ENCODE measurements at places on chromosomes 7 and 10.
A peak's percentile ranks its signal among the peaks of the same experiment; 100 is the strongest.

DNA sequence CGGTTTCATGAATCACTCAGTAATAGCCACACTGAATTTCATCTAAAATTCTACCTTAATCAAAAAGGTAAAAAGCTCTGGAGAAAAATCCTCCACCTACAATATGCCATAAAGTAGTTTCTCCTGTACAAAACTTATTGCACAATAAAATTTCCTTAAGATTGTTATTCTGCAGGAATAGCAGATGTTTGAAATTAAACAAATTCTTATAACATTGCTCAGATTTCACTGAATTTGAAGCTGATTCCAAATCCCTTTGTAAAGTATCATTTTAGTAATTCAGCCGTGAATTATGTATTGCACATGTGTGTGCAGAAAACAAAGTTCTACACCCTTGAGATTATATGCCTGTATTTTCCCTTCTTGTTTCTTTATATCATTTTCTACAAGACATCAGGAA lies 123.8 kb downstream of the AMPH start:
- DNase-seq, result no peak

GRCh38 chr10:72000073-72001032 lies 36.2 kb downstream of the CHST3 start:
- DNase-seq, result no peak

DNA sequence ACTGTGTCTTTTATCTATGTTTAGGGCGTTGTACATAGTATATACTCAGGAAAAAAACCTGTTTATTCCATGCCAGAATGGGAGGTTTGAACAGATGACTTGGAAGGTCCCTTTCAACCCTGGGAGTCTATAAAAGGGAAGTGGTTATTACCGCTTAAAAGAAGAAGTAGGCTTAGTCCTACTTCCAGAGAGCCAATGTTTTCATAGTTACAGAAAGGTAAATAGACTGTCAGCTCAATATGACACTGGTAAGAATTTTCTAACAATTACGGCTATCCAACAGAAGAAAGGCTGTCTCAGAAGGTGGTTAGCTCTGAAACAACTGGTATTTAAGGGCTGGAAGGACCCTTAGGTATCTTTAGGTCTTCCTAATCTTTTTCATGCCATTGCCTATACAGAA lies 1.1 kb upstream of the TFAM start:
- DNase-seq, result no peak

GRCh38 chr7:148962823-148963582 lies 65.3 kb downstream of the PDIA4 start:
- peak; percentile 71 for DNase-seq

- no peak for DNase-seq
Measured at GRCh38 chr10:21080261-21080660, 183.2 kb upstream of the NEBL start.

- no peak for DNase-seq
Measured at GRCh38 chr10:90417476-90418210, 440.2 kb downstream of the HTR7 start.

GRCh38 chr7:107463139-107464078 lies 6.4 kb upstream of the GPR22 start:
- DNase-seq, result peak; percentile 46

DNA sequence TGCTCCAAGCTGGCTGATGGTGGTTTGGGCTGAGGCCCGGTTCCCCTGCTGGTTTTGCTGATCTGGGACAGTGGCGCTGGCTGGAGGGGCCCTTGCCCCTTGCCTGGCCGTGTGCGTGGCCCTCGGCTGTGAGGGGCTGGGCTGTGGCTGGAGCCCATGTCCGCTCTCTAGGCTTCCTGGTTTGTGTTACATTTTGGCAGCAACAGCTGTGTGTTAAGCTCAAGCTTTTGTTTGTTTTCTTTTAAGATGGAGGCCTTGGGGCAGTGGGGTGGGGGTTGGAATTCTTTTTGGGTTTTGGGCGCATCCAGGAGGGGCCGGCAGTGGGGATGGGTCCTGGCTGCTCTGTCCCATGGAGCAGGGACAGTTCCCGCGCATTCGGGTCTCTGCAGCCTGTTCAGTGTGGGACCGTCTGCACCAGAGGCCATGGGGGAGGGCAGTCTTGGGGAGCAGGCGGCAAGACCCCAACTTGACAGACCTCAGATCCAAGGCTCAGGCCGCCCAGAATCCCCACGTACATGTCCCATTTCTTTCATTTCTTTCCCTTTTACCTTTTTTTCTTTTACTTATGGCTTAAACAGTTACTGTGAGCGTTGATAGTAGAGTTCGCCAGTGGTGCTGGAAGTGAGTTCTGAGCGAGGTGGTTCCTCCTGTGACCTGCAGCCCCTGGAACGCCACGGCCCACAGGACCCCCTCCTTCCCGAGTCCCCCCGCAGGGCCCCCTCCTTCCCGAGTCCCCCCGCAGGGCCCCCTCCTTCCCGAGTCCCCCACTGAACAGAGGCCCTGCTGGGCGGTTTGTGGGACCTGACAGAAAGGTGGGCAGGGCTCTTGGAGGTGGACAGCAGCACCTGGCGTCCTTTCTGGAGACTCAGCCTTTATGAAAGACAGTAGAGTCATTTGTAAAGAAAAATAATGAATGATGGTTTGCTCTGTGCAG lies 75.3 kb downstream of the INPP5A start:
- DNase-seq, result no peak

GRCh38 chr7:70616821-70617220 lies 515.1 kb upstream of the GALNT17 start:
- DNase-seq, result no peak

- DNase-seq, result no peak
Measured at GRCh38 chr7:33152087-33152486, 22.7 kb downstream of the BBS9 start.

DNA sequence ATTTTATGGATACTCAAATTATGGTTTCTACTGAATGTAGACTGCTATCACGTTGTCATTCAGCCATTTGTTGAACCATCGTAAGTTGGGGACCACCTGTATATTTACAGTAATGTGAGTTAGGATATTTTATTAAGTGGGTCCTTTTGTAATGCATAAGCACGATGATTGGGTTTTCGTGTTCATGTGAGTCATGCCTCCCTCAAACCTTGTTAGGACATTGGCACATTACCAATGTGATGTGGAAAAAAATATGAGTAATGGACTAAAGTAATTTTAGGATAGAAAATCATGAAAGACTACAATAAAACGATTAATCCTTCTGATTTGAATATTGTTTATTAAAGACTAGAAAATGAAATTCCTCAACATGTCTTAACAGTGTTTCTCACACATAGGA lies 8.7 kb downstream of the SMC3 start:
- no peak for DNase-seq

DNA sequence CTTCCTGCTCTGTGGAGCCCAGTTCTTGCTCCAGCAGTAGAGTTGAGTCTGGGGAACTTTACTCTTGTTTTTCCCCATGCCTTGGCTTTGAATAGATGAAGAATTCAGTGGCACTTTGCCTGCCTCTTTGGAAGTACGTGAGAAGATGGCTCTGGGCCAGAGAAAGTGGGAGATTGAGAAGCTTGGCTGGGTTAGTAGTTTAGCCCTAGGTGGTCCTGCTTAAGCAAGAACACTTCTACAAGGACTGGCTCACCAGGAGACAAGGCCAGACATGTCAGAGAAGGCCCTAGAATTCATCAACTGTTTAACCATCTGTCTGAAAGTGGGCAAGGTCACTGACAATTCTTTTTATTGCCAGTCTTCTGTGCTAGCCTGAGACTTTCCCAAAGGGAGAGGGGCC lies 410.3 kb downstream of the TYW1 start:
- DNase-seq, result no peak

GRCh38 chr10:122232769-122233168 lies 38.3 kb upstream of the BTBD16 start:
- no peak for DNase-seq

DNA sequence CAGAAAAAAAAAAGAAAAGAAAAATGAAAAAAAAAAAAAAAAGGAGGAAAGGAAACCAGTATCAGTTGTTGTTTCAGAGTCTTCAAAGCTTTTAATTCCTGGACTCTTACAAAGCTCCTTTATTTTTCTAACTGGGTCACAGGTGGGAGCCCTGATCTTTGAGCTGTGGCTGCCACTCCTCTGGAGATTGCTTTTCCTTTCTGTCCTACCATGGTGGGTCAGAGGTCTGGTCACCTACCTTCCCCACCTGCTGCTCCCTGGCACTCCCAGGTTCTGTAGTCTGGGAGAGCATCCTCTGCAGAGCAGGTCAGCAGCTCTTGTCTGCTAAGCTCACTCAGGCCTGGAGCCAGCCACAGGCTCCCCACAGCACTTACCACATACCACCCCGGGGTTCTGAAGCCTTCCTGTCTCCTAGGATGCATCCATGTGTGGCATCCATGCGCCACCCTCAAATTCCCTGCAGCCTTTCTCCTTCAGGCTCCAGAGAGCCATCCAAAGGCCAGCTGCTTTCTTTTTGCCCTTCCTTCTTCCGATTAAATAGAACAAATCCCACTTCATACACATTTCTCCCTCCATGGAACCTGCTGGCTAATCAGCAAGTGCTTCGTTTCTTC lies 73.2 kb upstream of the TPK1 start:
- DNase-seq, result no peak

GRCh38 chr10:99296605-99297004 lies 32.6 kb upstream of the CNNM1 start:
- DNase-seq, result no peak

DNA sequence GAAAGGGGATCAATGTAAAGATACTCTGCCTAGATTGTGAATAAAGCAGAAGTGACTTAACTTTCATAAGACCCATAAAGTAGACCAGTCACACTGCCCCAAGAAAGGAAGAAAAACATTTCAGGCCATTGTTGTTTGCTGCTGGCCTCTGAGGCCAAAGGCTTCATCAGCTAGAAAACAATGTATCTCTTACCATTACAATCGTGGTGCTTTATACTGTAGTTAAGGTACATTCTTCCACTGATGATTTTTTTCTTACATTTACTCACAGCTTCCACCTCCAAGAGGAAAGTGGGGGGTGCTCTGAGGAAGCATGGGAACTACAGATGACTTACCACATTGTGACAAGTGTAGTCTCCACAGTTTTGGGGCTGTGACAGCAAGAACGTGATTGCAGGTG lies 68.6 kb downstream of the NRG3 start:
- DNase-seq, result no peak

DNA sequence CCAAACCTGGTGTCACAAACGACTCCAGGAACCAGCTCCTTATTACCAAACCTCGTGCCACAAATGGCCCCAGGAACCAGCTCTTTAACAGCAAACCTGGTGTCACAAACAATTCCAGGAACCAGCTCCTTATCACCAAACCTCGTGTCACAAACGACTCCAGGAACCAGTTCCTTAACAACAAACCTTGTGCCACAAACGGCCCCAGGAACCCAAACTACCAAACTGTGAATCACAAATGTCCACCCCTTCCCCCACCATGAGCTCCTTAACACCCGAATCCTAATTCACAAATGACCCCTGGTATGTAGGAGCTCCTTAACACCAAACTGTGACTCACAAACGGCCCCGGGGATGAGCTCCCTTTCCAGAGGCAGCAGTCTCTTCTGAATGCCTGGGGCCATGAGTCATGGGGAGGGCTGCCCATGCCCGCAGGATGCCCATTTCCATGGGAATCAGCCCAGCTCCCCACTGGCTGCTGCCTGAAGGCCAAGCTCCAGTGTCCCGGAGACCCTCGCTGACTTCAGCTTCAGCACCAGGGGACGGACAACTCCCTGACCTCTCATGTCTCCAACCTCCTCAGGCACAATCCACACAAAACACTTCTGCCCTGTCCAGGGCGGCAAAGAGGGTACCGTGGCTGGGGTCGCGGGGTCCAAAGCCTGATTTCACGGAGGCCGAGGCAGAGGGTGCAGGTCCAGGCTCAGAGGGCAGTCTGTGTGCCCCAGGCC lies 213.1 kb downstream of the ELFN1 start:
- no peak for DNase-seq

GRCh38 chr7:29285861-29286260 lies 91.3 kb downstream of the CHN2 start:
- DNase-seq, result no peak

- peak; percentile 24 for DNase-seq
Measured at GRCh38 chr10:93816123-93816747, 58.5 kb downstream of the LGI1 start.

Measured in CD4-positive, alpha-beta T cell treated with Interleukin-15 for 1 hour (primary cell).